ENCODE measurements at places on chromosomes 16 and 17. TPM values are rescaled to one million over a fixed set of nuclear protein-coding genes. Genes with fewer than 3 reads are reported as not detected.

ABCC6 gene
- 40.5 TPM for total RNA-seq

UTS2R gene
- total RNA-seq = not detected

SMCR8 gene
- total RNA-seq = 30.1 TPM

CLEC3A gene
- not detected for total RNA-seq

LRRC37A3 gene
- total RNA-seq = 10.8 TPM

ST6GALNAC2 gene
- total RNA-seq = 29.0 TPM

LGALS9 gene
- 349 TPM for total RNA-seq

AGRP gene
- total RNA-seq = 8.5 TPM

CALB2 gene
- 1.6 TPM for total RNA-seq

ADORA2B gene
- total RNA-seq = 6.2 TPM

TNFRSF17 gene
- 1.4 TPM for total RNA-seq

CPHXL2 gene
- not detected for total RNA-seq

AKAP10 gene
- total RNA-seq = 38.1 TPM

CDRT15 gene
- not detected for total RNA-seq

EVI2A gene
- 45.2 TPM for total RNA-seq

ITGB4 gene
- total RNA-seq = 34.7 TPM

GNAO1 gene
- total RNA-seq = 1.8 TPM

HIC1 gene
- 20.6 TPM for total RNA-seq

CDRT15L2 gene
- not detected for total RNA-seq

EME1 gene
- total RNA-seq = 1.8 TPM

ARL17A gene
- 25.9 TPM for total RNA-seq

HAS3 gene
- total RNA-seq = 12.6 TPM

PSME3IP1 gene
- 79.8 TPM for total RNA-seq

SDR42E1 gene
- 8.4 TPM for total RNA-seq

ERAL1 gene
- total RNA-seq = 26.1 TPM

GP1BA gene
- 0.92 TPM for total RNA-seq

NPIPB12 gene
- 53.1 TPM for total RNA-seq

RAB26 gene
- total RNA-seq = 0.80 TPM

CENPX gene
- 43.8 TPM for total RNA-seq

CLDN9 gene
- 1.0 TPM for total RNA-seq

DHRS7C gene
- not detected for total RNA-seq

SOCS1 gene
- 17.8 TPM for total RNA-seq

PRSS21 gene
- total RNA-seq = 26.5 TPM

MMP28 gene
- total RNA-seq = 40.9 TPM

SULT1A1 gene
- 50.2 TPM for total RNA-seq

Measured in lower lobe of right lung (tissue), 2 donors.